Activated CD8-positive, alpha-beta memory T cell treated with anti-CD3 and anti-CD28 coated beads for 4 hours (primary cell): ENCODE measurements at places on chromosomes 1 and 21.

- DNase-seq: no peak
These were observed 16.3 kb upstream of the PLCH2 start for GRCh38 chr1:2459757-2460156.

- DNase-seq: no peak
These were observed 750 bp downstream of the NECAP2 start for GRCh38 chr1:16441282-16441665.

GRCh38 chr21:40120940-40121575 is 253.8 kb downstream of the PCP4 start:
- DNase-seq: no peak

DNA sequence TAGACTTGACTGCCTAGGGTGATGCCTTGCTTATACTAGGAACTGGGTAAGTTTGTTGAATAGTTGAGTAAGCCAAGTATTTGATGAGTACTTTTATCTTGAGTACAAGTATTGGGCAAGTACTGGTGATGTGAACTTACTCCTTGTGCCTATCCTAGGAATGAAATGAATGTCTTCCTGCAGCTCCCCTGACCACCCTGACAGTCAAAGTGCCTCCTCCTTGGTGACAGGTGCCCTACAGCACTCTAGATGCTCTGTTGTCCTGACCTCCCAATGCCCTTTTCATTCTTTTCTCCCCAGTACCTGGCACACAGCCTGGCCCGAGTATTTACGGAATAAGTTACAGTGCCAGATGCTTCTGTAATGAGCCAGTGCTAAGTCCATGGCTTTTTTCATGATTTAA is 25.5 kb downstream of the PCSK9 start:
- DNase-seq: no peak

DNA sequence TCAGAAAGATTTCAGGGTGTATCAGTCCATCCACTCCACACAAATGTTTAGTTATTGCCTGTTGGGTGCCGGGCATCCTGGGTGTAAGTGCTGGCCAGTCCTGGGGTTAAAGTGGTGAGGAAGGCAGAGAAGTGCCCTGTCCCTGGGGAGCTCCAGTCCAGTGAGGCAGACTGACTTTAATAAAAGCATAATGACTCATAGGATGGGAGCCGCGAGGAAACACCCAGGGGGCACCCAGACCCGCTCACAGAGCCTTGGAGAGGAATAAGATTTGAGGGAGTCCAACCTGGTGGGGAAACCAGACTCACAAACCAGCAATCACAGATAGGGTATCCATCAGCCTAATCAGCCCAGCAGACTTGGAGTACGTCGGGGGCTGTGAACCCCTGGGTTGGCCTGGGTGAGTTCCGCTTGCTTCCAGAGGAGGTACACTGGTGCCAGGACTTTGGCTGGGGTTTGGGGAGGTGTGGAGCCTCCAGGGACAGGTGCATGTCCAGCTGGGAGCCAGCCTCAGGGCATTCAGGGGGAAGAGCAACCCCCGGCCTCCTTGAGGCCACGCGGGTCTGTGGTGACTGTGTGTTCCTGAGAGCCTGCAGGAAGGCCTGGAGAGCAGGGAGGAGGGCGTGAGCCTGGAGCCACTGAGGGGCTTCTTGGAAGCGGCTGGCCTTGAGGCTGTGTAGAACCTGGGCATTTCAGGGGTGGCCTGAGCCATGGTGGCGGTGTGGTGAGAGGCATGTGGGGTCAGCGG is 3.7 kb downstream of the PEAR1 start:
- DNase-seq: no peak

DNA sequence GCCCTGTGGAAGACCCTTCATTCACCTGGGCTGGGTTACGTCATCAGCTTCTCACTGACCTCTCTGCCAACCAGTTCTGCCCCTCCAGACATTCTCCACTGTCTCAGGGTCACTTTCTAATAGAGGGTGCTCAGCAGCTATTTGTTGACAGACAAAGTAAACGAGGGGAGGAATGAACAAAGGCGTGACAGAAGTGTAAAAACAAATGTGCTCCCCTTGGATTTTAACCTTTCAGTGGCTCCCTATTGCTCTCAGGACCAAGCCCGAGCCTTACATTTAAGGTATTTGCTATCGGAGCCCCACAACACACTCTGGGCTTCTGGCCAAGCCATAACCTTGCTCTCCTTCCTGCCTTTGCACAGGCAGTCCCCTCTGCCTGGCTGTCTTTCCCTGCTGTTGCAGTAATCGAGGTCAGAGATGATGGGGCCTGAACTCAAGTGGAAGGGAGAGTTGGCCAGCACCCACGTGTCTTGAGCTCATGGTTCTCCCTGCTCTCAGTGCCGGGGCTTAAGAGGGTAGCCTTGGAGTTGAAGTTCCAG is 9.3 kb upstream of the MARCKSL1 start:
- DNase-seq: no peak

DNA sequence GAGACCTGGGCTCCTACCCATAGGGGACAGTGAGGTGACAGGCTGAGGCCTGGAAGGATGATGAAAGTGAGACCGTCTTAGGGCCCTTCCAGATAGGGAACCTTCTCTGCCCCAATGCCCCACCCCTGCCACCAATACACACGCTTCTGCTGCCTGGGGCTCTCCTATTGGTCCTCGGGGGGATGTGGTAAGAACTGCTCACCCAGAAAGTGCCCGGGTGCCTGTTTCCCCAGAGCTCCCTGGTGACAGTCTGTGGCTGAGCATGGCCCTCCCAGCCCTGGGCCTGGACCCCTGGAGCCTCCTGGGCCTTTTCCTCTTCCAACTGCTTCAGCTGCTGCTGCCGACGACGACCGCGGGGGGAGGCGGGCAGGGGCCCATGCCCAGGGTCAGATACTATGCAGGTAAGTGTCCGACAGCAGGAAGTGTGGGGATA is 948 bp downstream of the SEMA4A start:
- no peak for DNase-seq

GRCh38 chr1:157497987-157498735 is 54.2 kb downstream of the FCRL5 start:
- DNase-seq: no peak

GRCh38 chr1:40315795-40316594 is 1.1 kb downstream of the COL9A2 start:
- no peak for DNase-seq

GRCh38 chr1:213067352-213067751 is 16.3 kb downstream of the RPS6KC1 start:
- no peak for DNase-seq

GRCh38 chr1:86362807-86363206 is 33.3 kb downstream of the ODF2L start:
- no peak for DNase-seq

DNA sequence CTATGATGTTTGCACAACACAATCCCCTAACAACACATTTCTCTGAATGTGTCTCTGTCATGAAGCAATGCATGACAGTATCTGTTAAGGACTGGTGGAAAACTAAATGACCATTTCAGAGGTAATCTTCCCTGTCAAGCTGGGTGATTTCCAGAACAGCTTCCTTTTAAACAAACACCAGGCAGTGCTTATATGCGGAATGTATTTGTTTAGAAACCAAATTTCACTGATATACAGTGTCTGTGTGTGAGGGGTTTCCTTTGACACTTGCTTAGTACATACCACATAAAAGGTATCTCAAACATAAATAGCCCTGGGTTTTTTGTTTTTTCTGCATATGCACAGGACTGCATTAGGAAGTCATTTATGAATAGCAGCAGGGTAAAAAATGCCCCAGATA is 95.6 kb downstream of the TGFBR3 start:
- no peak for DNase-seq

- no peak for DNase-seq
These were observed 10.6 kb downstream of the PAX7 start for GRCh38 chr1:18641005-18641941.

DNA sequence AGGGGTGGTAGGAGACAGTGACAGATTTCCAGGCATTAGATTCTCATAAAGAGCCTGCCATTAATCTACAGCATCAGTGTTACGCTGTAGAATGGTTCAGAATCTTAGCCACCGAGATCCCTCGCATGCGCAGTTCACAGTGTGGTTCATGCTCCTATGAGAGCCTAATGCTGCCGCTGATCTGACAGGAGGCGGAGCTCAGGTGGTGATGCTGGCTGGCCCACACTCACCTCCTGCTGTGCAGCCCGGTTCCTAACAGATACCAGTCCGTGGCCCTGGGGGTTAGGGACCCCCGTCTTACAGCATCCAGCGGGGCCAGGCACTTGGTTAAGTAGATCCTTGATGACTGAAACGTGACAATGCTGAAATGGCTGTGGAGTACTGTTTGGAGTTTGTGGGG is 163.6 kb upstream of the C1orf21 start:
- no peak for DNase-seq

DNA sequence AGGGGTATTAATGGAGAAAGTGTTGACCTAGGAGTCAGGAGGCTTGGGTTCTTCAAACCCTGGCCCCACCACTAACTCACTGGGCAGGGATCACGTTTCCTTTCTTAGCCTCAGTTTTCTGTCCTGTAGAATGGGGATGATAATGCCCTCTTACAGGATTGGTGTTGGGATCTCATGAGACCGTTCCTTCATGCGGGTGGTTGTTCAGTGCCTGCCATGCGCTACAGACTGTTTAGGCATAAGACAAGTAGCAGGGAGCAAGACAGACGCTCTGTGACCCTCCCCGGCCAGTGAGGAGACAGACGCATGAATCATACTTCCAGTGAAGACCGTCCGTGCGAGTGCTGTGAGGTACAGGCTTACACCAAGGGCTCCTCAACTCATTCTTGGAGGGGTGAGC is 81.7 kb downstream of the MAN1C1 start:
- no peak for DNase-seq

DNA sequence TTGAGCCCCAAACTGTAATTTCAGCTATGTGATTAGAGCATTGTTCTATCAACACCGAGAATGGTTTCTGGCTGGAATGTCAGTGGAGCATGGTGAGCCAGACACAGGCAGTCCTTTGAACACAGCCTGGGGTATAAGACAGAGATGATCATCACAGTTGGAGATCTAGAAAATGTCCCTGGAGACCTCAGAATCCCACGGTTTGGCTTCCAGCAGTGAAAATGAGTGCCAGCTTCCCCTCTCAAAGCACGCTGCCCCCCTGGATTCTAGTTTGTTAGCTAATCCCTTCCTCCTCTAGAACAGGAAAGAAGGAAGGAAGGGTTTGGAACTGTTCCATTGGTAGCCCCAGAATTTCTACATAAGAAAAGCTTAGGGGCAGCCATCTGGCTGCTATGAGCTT is 59.9 kb upstream of the JAK1 start:
- DNase-seq: no peak

DNA sequence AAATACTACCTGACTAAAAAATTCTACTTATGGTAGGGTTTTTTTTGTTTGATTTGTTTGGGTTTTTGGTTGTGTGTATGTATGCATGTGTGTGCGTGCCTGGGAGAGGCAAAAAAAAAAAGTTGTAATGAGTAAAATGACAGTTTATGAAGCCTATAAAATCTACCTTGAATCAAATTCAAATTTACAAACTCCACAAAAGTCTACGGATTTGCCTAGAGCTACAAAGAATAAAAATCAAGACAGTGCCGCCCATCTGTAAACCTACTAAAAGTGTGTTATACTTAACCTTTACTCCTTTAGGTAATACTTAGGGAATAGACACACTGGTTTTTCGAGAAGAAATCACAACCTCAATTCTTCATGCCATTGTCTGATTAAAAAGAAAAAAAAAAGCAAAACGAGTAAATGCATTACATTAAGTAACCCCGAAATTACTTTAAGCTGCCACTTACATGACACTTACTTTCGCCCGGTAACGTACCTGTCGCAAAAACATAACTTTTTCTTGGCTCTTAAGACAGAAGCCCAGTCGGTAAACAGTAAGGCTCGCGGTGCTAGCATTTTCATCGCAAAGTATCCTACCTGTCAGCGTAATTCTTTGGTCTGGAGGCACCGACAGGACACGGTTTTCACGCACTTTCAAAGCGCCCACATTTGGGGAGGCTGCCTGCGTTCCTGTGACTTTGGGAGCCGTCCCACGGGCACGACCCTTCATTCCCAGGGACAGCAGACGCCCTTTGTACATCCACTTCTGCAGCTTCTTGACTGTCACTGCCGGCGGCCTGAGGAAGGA is 951 bp downstream of the SYDE2 start:
- DNase-seq: no peak

DNA sequence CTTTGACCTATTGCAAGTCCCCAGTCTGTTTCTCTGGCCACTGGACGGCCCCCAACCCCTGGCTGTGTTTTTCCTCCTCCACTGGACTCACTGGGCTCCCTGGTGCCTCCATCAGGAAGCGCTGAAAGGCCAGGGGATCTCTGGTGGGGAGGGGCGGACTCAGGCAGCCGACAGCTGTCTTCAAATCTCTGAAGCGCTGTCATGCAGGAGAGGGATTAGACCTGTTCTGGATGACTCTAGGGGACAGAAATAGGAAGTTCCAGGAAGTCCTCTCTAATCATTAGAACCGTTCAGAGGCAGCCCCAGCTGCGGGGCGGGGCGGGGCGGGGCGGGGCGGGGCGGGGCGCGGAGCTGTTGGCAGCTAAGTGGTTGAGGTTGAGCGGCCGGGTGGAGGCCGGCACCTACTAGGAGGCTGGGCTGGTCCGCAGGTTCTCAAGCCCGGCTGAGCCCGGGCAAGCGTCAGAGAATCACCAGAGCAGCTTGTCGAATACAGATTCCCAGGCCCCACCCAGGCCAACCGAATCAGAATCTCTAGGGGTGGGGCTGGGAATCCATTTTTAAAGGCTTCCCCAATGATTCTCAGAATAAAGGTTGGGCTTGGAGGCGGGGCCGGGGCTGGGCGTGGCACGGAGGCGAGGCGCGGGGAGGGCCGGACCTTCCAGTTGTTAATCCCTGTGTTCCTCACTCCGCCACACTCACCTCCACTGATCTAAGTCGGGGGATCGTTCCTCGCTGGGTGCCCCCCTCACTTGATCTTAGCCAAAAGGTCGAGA is 11.4 kb upstream of the PHLDA3 start:
- DNase-seq: peak; percentile 3

- DNase-seq: no peak
These were observed 684 bp downstream of the IFI16 start for GRCh38 chr1:159010391-159010790.

DNA sequence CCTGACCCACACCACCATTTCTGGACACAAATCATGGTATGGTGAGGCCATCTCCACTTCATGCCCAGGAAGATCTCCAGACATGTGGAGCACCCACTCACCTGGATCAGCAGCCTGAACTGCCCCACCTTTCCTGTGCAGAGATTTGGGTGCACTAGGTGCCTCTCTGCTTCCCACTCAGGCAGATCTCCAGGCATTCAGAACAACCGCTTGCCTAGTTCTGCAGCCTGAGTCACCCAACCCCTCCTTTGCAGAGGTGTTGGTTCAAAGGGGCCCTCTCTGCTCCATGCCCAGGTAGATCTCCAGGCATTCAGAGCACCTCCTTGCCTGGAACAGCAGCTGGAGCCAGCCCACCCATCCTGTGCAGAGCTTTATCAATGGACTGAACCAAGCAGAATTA is 620.8 kb downstream of the LRRIQ3 start:
- DNase-seq: no peak

GRCh38 chr1:30249446-30250337 is 473.7 kb downstream of the MATN1 start:
- DNase-seq: no peak
